ENCODE measurements at places on chromosomes 4 and X.
A peak's percentile ranks its signal among the peaks of the same experiment; 100 is the strongest.

GRCh38 chr4:138344054-138344453 is 101.9 kb upstream of the SLC7A11 start:
- DNase-seq, result no peak

DNA sequence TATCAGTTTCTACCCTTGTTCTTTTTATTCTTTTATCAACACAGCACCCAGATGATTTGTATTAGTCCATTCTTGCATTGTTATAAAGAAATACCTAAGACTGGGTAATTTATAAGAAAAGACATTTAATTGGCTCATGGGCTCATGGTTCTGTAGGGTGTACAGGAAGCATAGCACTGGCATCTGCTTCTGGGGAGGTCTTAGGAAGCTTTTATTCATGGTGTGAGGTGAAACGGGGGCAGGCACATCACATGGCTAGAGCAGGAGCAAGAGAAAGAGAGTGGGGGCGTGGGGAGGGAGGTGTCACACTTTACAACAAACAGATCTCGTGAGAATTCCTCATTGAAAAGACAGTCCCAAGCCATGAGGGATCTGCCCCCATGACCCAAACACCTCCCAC is 285.3 kb downstream of the SMARCA1 start:
- DNase-seq, result no peak

DNA sequence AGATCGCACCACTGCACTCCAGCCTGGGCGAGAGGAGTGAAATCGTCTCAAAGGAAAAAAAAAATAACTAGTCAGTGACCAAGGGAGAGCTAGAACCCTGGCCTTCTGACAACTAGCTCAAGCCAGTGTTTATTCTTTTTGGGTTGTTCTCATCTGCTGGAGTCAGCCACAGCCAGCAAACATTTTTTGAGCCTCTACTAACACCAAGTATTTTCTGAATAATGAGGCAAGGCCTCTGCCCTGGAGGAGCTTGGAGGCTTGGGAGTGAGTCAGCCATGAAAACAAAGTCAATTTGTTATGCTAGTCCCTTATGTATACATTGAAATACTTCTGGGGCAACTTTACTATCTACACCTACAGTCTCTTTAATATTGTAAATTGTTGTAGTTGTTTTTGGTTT is 46.5 kb downstream of the TMA16 start:
- peak; percentile 29 for DNase-seq

- DNase-seq, result no peak
These were observed 87.9 kb downstream of the BCOR start for GRCh38 chrX:40009890-40010289.

GRCh38 chr4:56701161-56701480 is 20.0 kb upstream of the HOPX start:
- DNase-seq, result no peak

DNA sequence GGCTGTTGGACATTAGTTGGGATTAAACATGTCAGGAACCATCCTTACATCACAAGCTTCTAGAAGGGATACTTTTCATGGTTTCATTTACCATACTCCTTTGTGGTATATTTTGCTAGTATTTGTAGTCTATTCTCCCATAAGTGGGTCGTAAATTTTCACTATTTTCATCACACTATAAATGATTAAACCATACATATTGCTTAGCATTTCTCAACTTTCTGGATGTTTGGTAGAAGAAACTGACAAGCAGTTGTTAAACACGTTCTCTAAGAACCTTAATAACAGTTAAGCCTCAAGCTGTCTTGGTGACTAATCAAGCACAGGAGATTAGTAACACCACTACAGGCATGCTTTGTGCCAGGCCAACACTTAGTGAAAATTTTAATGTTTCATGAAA is 375.5 kb downstream of the NAF1 start:
- no peak for DNase-seq

DNA sequence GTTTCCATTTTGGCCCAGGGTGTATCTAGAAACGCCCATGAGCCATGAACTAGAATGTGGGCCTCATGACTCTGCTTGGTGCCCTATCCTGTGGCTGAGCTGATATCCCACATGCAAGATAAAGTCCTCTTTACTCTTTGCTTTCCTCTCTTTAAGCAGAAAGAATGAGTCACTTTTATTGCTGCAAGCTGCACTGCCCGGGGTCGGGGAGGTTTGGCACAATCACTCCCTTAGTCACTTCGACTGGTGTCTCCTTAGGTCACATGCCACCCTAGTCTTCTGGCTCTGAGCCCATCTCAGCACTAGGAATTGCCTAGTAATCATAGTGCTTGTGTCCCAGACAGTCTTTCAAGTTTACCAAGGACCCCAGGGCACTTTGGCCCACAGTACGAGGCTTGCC is 75.1 kb upstream of the CXorf66 start:
- DNase-seq, result no peak

DNA sequence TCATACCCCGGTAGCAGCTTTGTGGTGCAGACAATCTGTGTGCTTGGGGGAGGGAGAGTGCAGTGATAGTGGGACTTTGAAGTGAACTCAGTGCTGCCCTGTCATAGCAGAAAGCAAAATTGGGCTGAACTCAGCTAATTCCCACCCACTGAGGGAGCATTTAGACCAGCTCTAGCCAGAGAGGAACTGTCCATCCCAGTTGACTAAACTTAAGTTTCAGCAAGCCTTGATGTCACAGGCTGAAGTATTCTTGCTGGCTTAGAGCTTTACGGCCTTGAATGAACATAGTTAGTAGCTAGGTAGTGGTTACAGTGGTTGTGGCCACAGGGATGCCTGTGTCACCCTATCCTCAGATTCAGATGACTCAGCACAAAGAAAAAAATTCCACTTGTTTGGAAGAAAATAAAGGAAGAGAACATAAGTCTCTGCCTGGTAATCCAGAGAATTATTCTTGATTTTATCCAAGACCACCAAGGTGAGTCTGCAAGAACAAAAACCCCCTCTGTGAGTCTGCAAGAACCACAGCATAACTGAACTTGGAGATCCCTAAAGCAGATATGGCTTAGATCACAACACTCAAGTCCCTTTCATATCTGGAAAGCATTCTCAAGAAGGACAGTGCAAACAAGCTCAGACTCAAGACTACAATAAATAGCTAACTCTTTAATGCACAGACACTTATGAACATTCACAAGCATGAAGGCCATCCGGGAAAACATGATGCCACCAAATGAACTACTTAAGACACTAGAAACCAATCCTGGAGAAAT is 39.4 kb downstream of the ADH7 start:
- DNase-seq, result no peak

- DNase-seq, result peak; percentile 37
These were observed 228.0 kb downstream of the PALLD start for GRCh38 chr4:168724686-168725411.

DNA sequence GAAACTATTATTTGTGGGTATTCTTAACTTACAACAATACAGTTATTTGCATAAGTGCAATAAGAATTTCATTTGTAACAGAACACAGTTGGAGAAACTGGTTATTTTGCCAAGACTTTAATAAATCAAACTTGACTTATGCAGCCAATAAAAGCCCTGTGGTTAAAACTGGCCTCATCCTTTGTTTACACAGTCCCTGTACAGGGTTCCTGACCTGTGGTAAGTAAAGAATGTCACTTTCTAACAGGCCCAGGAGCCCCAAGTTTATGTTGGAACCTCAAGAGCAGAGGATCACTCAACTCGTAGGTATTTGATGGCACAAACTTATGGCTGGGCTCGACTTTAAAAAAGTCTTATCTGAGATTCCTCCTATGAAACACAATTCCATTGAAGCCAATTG is 88.6 kb upstream of the PTCHD1 start:
- DNase-seq, result no peak

GRCh38 chr4:85772470-85772869 is 297.5 kb downstream of the ARHGAP24 start:
- DNase-seq, result no peak

- no peak for DNase-seq
These were observed 167.5 kb upstream of the DGKK start for GRCh38 chrX:50638123-50638522.

- no peak for DNase-seq
These were observed 97.2 kb upstream of the EOLA2 start for GRCh38 chrX:150035531-150035930.

GRCh38 chr4:70927502-70928137 is 25.5 kb downstream of the MOB1B start:
- DNase-seq, result no peak

DNA sequence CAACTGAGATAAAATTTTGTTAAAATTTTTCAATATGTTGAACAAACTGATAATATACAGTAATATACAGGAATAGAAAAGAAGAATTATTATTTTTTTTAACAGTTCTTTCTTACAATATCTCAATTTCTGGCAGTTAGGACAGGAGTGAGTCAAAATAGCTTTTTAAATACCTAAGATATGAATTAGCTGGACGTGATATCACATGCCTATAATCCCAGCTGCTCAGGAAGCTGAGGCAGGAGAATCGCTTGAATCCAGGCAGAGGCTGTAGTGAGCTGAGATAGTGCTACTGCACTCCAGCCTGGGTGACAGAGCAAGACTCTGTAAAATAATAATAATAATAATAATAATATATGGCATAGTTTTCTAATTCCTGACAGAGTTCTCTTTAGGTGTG is 1039.3 kb downstream of the STPG2 start:
- no peak for DNase-seq

DNA sequence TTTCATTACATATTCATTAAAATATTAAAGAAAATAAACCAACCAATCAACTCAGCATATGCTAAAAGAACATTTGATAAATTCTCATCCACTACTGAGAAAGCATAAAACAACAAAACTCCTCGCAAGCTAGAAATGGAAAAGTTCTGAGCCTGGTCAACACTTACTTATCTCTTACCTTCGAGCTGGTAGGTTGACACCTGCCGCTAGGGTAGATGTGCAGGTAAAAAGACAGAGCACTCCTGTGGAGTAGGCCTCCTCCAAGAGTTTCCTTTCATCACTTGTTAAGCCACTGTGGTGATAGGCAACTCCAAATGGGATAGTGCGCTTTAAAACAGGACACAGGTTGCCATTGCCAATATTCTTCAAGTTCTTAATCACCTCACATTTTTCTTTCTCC is 18.9 kb downstream of the HELQ start:
- no peak for DNase-seq

- no peak for DNase-seq
These were observed 8.9 kb upstream of the GSX2 start for GRCh38 chr4:54090804-54091623.

DNA sequence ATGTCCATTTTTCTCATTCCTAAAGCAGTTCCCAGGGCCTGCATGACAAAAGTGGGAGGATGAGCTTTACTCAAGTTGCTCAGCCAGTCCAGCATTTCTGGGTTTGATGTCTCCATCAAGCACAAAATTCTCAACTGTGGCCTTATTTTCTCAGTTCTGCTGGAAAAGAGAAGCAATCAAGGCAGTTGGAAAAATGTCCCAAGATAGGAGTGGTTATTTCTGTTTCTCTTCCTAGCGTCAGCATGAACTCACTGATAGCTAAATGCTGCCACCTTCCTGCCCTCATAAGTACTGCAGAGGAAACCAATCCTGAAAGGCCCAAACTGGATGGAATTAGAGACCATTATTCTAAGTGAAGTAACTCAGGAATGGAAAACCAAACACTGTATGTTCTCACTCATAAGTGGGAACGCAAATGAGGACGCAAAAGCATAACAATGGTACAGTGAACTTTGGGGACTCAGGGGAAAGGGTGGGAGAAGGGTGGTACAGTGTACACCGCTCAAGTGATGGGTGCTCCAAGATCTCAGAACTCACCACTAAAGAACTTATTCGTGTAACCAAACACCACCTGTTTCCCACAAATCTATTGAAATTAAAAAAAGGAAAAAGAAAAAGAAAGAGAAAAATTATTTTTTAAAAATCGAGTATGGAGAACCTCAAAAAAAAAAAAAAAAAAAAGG is 29.6 kb downstream of the ADH7 start:
- DNase-seq, result no peak

DNA sequence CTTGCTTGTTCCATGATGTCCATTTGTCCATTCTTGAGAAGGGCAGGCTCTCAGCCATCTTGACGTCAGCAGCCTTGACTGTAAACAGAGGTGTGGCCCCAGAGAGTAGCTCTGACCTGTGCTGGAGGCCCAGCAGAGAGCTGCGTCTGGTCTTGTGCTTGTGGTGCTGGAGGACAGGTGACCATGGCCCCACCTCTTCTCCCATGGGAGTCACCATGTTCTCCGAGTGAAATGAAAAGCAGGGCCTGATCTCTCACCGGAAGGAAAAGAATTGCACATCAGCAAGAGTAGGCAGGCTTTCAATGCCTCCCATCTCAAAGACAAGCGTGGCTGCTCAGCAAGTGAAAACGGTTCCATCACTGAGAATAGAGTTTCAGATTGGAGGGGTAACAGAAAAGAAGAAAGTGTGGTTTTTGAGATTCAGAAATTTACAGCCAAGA is 11.5 kb downstream of the PARM1 start:
- no peak for DNase-seq

- DNase-seq, result no peak
These were observed 43.7 kb upstream of the FRMD7 start for GRCh38 chrX:132171478-132171877.

GRCh38 chr4:106987311-106987710 is 48.8 kb downstream of the DKK2 start:
- DNase-seq, result no peak

DNA sequence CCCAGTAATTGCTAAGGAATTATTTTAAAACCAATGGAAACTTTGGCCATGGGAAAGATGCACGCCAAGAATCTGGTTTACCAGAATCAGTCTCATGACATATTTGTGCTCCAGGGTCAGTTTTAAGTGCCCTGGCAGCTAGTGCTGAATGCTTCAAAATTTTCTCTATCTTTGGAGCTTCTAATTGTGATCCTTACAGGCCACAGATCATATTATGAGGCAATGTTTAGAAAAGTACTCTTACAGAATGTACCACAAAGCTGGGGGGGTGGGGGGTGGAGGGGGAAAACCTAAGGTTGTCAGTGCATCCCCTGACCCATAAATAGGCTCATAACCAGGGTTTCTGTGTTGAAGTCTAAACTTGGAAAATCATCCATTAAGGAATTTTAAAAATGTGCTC is 514.5 kb downstream of the INPP4B start:
- DNase-seq, result peak; percentile 63

- DNase-seq, result no peak
These were observed 447.8 kb downstream of the FAT4 start for GRCh38 chr4:125762537-125762936.

Data from AG09309 (cell line).